Activated naive CD4-positive, alpha-beta T cell treated with anti-CD3 and anti-CD28 coated beads, Interleukin-2, amount 10 ng/mL, durations not matched to agents 7 days and 5 days (primary cell): ENCODE measurements at places on chromosomes 4 and X.

- no peak for DNase-seq
Measured at GRCh38 chrX:151711154-151711553, 4.7 kb upstream of the FATE1 start.

DNA sequence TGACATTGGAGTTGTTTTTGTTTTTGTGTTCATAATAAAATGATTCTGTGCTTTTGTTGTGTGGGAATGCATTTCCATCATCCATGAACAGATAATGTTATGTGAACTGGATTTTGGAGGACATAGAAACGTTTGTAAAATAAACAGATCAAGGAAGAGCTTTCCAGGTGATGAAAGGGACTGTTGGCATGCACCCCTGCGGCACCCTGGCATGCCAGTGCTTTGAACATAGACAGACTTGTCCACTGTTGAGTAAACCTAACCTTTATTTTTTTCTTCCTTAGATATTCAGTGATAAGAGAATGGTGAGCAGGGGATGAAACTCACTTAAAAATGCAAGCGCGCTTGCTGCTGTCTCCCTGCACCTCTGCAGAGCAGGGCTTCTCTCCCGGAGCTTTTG is 59.8 kb downstream of the TRAPPC11 start:
- DNase-seq = no peak

- no peak for DNase-seq
Measured at GRCh38 chr4:114025176-114025777, 45.8 kb upstream of the ARSJ start.

DNA sequence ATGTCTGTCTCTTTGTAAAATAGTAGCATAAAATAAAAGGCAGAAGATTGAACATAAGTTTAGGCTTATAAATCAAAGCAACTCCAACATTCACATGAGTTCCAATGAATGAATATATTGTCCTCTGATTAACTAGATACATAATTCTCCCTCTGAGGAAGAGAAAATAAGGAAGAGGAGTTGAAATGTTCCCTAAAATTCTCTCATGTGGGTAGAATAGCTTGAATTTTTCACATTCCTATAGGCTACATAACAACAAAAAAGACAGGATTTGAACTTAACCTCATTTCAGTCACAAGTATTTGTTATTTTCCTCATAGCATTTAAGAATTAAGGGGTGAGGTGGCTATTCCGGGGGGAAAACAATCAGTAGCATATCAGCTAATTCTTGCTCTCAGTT is 462.4 kb upstream of the NDST4 start:
- no peak for DNase-seq

GRCh38 chr4:146638786-146639505 is at the start of gene POU4F2:
TSS of gene POU4F2 (plus strand) at chr4:146638893. CDS start at chr4:146639141, 248 bp downstream.
- DNase-seq = no peak

DNA sequence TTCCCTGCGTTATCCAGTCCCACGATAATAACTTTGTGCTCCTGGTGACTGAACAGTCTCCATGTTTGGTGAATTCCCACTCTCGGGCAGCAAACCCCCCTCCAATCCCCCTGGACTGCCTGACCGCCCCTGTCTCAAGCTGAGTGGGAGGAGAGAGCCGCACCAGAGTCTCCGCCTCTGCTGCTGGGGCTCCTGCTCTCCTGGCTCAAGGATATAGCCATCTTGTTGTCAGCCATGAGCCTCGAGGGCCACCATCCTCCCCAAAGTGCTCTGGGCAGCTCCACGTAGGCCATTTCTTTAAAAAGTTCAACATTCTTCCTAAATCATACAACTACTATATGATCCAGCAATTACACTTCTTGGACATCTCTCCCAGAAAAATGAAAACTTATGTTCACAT is 49.3 kb upstream of the PGRMC1 start:
- DNase-seq = no peak

- DNase-seq = no peak
Measured at GRCh38 chr4:30821859-30822612, 101.9 kb downstream of the PCDH7 start.

DNA sequence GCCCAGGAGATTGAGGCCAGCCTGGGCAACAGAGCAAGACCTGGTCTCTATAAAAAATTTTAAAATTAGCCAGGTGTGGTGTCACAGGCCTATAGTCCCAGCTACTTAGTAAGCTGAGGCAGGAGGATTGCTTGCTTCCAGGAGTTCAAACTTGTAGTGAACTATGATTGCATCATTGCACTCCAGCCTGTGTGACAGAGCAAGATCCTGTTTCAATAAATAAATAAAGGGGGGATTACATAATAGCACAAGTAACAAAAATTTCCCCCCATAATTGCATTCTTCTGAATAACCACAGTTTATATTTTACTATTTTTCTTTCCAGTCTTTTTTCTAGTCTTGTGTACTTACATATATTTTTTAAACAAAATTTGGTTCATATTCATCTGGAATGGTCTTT is 135.6 kb downstream of the CHIC2 start:
- DNase-seq = no peak

- no peak for DNase-seq
Measured at GRCh38 chr4:87622303-87622702, 14.0 kb downstream of the DSPP start.

GRCh38 chrX:41435708-41436107 is 11.4 kb upstream of the NYX start:
- no peak for DNase-seq

- no peak for DNase-seq
Measured at GRCh38 chrX:50497114-50497513, 26.5 kb upstream of the DGKK start.
